Heart left ventricle (tissue), 16 donors: ENCODE measurements at places on chromosomes 4 and X.
A peak's percentile ranks its signal among the peaks of the same experiment; 100 is the strongest.

DNA sequence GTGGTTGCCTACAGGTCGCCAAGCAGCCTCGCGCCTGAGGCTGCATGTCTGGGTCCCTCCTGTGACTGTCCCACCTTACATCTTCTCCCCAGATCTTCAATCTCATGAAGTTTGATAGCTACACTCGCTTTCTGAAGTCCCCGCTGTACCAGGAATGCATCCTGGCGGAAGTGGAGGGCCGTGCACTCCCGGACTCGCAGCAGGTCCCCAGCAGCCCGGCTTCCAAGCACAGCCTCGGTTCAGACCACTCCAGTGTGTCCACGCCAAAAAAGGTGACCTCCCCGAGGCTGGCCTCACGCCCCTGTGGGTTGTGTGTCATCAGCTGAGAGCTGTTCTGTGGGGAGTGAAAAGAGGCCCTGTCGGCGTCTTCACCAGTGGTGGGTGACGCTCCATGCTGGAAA, 24.9 kb upstream of the HGFAC start:
- DNase-seq: peak; percentile 53

DNA sequence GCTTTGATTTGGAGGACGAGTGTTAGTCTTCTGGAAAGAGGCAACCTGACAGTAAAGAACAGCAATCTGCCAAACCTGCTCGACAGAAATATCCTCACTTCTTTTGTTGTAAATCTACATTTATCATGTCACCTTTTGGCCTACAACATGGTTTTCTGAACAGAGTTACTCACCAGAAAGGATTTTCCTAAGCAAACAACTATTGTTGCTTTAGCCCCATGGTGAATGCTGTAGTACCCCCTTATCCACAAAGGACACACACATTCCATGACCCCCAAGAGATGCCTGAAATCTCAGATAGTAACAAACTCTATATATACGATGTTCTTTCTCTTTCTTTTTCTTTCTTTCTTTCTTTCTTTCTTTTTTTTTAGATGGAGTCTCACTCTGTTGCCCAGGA, 42.7 kb downstream of the TMEM150C start:
- no peak for DNase-seq

DNA sequence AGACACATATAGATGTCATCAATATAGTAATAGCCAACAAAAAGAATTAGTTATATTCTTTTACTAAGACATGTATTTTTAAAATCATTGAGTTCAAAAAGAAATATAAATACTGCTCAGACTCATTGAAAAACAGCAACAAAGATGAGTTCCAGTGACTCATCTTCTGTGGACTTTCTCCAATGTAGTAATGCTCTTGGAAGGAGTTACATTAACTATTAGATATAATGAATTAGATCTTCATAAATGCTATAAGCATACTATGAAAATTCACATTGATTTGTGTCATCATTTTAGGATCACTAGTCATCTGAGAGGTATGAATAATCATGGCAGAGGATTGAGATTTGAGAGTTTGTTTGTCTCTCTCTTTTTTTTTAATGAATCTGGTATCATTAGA, 547.8 kb upstream of the PCDH7 start:
- no peak for DNase-seq

GRCh38 chrX:7515681-7516413, 327.1 kb upstream of the VCX start:
- DNase-seq: no peak

DNA sequence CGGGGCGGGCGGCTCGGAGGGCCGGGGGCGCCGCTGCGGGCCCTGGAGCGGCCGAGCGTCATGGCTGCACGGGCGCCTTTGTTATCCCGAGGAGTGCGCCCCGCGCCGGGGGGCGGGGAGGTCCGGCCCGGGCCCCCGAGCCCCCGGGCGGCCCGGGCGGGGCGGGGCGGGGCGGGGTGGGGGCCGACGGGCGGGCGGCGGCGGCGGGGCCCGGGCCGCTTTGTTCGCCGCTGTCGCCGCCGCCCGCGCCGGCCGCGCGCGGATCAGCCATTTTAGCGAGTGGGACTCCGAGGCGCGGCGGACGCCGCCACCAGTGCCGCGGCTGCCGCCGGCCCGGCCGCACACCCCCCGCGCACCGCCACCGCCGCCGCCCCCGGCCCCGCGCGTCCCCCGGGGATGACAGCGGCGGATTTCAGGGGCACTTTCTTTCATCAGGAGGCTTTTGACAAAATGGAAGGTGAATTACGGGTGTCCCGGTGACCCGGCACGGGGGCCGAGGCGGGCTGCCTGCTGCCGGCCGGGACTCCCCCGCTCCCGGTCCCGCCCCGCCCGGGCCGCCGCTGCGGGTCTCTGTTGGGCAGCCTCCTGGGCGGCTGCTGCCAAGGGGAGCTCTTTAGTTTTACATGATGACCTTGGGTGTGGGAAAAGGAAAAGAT, 1.2 kb downstream of the HMGB3 start:
- no peak for DNase-seq

- no peak for DNase-seq
These were observed 8.0 kb downstream of the FAM241A start for GRCh38 chr4:112153211-112153791.

- DNase-seq: no peak
These were observed 178.5 kb upstream of the UGT8 start for GRCh38 chr4:114420069-114420468.

- no peak for DNase-seq
These were observed 18.2 kb upstream of the TXK start for GRCh38 chr4:48152259-48152658.

DNA sequence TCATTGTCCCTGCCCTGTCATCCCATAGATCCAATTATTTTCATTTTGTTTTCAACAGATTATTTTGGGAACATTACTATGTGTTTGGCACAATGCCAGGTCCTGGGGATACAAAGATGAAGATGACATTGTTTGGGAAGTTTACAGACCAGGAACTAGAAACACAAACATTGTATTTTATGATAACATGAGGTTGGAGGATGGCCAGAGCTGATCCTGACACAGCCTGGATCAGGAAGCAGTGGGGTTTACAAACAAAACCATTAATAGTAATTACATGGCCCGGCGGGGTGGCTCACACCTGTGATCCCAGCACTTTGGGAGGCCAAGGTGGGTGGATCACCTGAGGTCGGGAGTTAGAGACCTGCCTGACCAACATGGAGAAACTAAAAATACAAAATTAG, 29.9 kb downstream of the CLRN2 start:
- no peak for DNase-seq

GRCh38 chr4:94758700-94759399, 1.1 kb downstream of the BMPR1B start:
- DNase-seq: no peak

- DNase-seq: no peak
These were observed 69.7 kb downstream of the KLHL8 start for GRCh38 chr4:87150498-87151261.

DNA sequence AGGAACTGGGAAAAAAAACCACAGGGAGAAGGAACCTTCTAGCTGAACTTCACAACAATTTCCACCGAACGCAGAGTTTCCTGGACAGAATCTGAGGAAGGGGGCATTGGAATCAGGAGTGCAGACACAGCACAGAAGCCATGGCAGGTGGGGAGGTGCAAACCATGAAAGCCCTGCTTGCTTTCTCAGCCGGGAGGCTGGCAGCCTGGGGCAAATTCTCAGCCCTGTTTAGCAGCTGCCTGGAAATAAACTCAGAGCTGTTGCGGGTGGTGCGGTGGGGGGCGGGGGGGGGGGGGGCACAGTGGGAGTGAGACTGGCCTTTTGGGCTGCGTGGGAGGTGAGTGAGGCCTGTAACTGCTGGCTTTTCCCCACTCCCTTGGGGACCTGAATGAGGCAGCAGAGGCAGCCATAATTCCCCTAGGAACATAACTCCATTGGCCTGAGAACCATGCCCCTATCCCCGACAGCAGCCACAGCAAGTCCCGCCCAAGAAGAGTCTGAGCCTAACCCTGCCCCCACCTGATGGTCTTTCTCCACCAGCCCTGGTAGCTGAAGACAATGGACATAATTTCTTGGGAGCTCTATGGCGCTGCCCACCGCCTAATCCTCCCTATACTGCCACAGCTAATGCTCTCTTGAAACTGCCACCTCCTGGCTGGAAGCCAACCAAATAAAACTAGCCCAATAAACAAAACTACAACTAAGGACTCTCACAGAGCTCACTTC, 176.3 kb downstream of the FAM13A start:
- DNase-seq: no peak

DNA sequence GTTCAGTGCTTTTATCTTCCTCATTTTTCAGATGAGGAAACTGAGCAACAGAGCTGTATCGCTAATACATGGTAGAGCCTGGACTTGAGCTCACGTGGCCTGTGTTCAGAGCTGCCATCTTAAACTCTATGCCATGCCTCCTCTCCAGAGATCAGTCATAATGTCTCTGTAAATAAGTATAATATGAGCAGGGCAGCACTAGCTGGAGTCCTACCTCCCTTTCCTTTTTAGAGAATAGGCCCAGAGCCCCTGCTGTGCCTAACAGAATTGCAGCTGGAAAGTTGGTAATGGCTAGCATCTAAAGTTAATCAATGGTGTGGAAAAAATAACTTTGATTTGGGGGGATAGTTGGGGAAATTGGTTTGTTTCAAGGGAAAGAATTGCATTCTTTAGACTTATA, 20.4 kb downstream of the CASP6 start:
- DNase-seq: no peak

- peak; percentile 59 for DNase-seq
These were observed at the start of gene SLC25A43 for GRCh38 chrX:119398974-119399771. Gene SLC25A43, plus strand, starts transcription at chrX:119399336. Its CDS starts 68 bp downstream, at chrX:119399404.

DNA sequence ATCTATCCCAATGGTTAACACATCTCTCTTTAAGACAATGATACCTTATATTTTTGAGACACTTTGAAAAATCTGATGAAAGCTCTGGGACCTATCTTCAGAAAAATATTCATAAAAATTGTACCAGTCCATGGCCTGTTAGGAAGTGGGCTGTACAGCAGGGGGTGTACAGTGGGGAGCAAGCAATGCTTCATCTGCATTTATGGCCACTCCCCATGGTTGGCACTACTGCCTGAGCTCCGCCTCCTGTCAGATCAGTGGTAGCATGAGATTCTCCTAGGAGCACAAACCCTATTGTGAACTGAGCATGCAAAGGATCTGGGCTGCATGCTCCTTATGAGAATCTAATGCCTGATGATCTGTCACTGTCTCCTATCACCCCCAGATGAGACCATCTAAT, 42.6 kb downstream of the C4orf51 start:
- no peak for DNase-seq

DNA sequence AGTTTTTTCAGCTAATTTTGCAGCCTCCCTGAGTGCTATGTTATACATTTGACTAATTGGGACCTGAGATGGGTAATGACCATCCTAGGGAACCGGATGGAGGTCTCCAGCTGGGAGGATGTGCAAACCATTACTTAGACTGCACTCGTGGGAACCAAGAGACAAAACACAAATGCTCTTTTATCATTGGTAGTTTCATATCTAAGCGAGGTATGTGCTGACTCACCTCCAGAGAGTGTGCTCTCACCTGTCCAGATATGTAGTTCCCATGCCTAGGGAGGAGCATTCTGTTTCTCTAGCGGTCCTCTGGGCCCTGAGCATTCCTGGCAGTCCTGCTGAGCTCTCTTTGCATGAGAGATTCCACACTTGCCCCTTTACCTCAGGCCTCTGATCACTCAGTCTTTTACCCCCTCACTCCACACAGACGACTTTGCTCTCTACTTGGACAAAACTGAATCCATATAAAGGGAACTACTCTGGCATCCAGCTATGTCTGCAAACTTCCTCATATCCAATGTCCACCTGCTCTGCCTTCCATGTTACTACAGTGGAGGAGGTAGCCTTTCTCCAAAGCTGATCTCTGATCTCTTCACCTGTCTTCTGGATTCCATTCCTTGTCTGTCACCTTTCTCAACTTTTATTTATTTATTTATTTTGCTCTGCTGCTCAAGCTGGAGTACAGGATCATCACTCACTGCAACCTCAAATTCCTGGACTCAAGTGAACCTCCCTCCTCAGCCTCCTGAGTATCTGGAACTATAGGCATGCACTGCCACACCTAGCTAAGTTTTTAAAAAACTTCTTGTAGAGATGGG, 88.4 kb downstream of the LRP2BP start:
- no peak for DNase-seq

DNA sequence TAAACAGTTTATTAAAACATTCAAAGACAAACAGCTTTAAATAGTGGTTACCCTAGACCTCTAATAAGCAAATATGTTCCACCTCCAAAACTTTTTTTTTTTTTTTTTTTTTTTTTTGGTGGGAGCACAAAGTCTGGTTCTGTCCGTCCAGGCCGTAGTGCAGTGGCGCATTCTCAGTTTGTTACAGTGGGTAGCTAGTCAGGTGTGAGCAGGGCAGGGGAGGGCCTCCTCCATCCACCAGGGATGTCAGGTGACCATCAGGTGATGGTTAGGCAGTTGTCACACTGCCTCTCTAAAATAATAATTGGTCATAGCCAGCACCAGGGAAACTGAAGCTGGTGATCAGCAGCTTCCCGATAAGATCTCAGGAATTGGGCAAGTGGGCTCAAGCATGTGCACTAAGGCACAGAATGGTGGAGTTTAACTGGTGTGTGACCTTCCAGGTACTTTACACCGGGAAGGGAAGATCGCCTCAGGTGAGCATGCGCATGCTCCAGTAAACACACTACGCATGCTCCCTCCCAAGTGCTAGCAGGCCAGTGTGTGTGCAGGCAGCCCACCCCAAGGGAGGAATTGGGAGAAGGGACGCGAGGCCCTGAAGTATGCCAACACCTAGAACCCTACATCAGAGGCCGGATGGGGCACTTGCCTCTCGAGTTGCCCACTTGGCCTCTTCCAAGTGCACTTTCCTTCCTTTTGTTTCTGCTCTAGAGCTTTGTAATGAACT, 27.2 kb downstream of the TNIP2 start:
- DNase-seq: no peak

GRCh38 chrX:17039826-17040225, 93.4 kb downstream of the REPS2 start:
- no peak for DNase-seq

GRCh38 chr4:77454858-77455257, 150.8 kb upstream of the CXCL13 start:
- DNase-seq: no peak

DNA sequence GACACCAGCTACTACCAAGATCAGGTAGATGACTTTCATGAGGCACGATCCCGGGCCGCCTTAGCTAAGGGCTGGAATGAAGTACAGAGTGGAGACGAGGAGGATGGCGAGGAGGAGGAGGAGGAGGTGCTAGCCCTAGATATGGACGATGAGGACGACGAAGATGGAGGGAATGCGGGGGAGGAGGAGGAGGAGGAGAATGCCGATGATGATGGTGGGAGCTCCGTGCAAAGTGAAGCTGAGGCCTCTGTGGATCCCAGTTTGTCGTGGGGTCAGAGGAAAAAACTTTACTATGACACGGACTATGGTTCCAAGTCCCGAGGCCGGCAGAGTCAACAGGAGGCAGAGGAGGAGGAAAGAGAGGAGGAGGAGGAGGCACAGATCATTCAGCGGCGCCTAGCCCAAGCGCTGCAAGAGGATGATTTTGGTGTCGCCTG, 481 bp downstream of the UTP3 start:
- no peak for DNase-seq

- DNase-seq: peak; percentile 28
These were observed 765 bp downstream of the ENOPH1 start for GRCh38 chr4:82430964-82431745.

- no peak for DNase-seq
These were observed 312.2 kb downstream of the ARHGAP24 start for GRCh38 chr4:85787133-85787532.
